ENCODE measurements at places on chromosomes 4 and X. TPM values are rescaled to one million over a fixed set of nuclear protein-coding genes. Genes with fewer than 3 reads are reported as not detected.
A peak's percentile ranks its signal among the peaks of the same experiment; 100 is the strongest.

Gene PNCK
- total RNA-seq = 5.1 TPM

Gene BEX1
- total RNA-seq = 10.7 TPM

DNA sequence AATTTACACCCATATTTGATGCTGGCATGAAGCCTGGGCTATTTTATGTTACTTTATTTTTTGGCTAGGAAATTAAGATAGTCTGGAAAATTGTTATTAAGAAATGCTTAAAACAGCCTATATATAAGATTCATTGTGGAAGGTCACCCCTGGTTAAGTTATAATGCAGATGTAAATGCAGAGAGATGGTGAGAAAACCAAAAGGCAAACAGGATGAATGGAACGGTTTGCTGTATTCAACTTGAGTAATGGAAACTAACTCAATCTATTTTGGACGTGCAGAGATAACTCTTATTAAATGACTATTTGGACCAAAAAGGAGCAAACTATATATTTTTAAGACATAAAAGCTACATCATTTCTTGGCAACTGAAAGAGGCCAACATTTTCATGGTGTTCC is 446.3 kb upstream of the FRG1 start:
- H3K27me3 ChIP-seq = no peaks in the 10 kb centered on the region
- H3K4me1 ChIP-seq = no peaks in the 10 kb centered on the region
- DNase-seq = no peak
- no peak overlapping the region for H3K4me3 ChIP-seq

Gene HSPA4L
- 2.5 TPM for total RNA-seq

DNA sequence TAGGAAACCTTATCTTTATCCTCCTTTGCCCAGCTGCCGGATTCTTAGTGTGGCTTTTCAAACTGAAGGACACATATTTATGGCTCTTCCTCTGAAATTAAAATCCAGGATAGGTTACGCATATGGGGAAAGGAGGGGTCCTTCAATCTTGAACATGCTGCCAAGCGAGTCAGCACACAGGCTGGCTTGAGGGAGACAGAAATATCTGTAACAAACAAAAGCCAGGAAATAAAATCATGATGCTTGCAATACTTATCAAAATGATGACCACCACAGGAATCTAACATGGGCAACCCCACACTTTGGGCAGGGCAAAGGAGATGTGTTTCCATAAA is 196.4 kb upstream of the LDB2 start:
- no peak overlapping the region for H3K27ac ChIP-seq
- DNase-seq = no peak
- no peaks in the 10 kb centered on the region for H3K36me3 ChIP-seq
- H3K27me3 ChIP-seq = peaks cover 3% of the 10 kb centered on the region
- no peaks in the 10 kb centered on the region for H3K4me1 ChIP-seq

Gene PRDM8
- 0.10 TPM for total RNA-seq

DNA sequence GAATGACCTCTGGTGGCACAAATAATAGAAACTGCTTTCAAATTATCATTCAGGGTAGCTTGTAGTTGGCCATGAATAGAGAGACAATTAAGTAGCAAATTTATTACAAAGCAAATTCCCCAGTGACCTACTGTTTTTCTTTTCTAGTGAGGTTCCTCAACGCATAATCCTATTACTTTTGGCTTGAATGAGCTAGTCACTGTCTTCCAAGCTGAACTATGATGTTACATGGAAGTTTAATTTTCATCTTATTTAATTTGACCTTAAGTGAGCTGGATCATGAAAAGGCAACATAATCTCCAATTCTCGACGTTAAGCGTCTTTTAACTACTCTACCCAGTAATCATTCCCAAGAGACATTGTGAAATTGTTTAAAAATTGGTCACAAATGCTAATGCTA is 347.4 kb upstream of the MAGEB2 start:
- DNase-seq = no peak
- H3K4me3 ChIP-seq = no peak overlapping the region
- no peaks in the 10 kb centered on the region for H3K36me3 ChIP-seq
- no peaks in the 10 kb centered on the region for H3K4me1 ChIP-seq
- no peak overlapping the region for H3K27ac ChIP-seq

Gene TMSB4X
- total RNA-seq = 2,924 TPM

- no peak for DNase-seq
- no peak overlapping the region for H3K4me3 ChIP-seq
- no peaks in the 10 kb centered on the region for H3K36me3 ChIP-seq
- peaks cover 10% of the 10 kb centered on the region for H3K4me1 ChIP-seq
- peaks cover 2% of the 10 kb centered on the region for H3K27me3 ChIP-seq
These were observed 118.4 kb downstream of the COL25A1 start for GRCh38 chr4:109183931-109184490.

Gene UBE2A
- 66.5 TPM for total RNA-seq

DNA sequence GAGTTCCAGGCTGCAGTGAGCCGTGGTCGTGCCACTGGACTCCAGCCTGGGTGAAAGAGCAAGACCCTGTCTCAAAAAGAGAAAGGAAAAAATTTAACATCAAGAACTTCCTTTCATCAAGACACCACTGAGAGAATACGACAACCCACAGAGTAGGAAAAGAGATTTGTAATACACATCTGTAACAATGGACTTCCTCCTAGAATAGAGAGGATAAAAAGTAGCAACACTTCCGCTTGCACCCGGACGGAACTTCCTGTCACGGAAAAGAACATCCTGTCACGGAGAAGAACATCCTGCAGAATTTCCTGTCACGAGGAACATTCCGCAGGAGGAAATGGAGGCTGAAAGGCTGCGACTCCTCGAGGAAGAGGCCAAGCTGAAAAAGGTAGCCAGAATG is at the start of gene DCAF4L1:
Gene DCAF4L1, plus strand, starts transcription at position 301 of the 400 bp plus-strand sequence. Its CDS starts 37 bp downstream, at position 338.
- no peak within 1 kb of the TSS for H3K4me3 ChIP-seq
- no peaks in the 10 kb centered on the region for H3K4me1 ChIP-seq
- H3K36me3 ChIP-seq = no peaks in the 10 kb centered on the region
- no peak for DNase-seq
- H3K27ac ChIP-seq = no peak within 1 kb of the TSS

DNA sequence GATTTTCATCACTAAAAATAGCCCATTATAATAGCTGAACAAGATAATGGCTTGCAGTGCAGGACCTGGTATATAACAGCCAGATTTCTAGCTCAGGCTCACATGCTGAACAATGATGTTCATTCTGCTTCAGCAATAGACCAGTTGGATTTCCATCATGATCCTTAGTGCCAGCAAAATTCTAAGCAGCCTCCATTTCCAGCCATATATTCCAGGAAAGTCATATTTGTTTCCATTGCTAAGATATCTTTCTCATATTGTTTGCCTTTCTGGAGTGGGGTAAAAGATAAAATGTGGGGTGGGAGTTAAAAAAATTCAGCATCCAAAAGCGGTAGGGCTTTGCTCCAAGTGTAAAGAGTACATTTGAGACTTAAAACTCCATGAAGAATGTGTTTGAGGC is 2344.1 kb downstream of the PCDH7 start:
- H3K27ac ChIP-seq = no peak overlapping the region
- H3K4me1 ChIP-seq = peaks cover 40% of the 10 kb centered on the region
- H3K36me3 ChIP-seq = peaks cover 3% of the 10 kb centered on the region

Gene SERTM2
- not detected for total RNA-seq

- peaks cover 2% of the 10 kb centered on the region for H3K27me3 ChIP-seq
- DNase-seq = no peak
- H3K4me3 ChIP-seq = no peak overlapping the region
- no peaks in the 10 kb centered on the region for H3K36me3 ChIP-seq
- no peak overlapping the region for H3K27ac ChIP-seq
These were observed 1.6 kb downstream of the SLC10A6 start for GRCh38 chr4:86847571-86847970.

DNA sequence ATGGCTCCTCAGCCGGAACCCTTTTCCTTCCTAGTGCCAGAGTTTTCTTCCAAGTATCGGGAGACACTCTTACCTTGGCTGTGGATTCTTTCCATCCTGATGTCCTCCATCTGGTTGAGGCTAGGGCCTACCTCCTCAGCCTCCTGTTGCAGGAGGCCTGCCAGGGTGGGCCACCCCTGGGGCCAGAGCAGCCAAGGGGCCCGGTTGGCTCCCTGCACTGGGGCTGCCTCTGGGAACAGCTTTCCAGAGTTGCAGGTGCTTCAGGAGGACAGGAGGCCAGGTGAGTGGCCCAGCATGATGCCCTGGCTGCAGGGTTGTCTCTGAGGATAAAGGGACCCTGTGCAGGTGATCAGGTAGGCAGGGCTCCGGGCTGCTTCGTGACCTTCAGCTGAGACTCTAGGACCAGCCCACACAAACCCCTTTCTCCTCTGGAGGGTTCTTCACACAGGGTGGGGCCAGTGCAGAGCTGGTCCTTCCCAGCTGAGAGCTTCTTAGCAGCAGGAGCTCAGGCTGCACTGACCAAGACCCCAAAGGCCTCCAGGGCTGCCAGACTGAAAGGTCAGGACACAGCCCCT is 5.3 kb upstream of the GPR78 start:
- no peak overlapping the region for H3K4me3 ChIP-seq
- no peak overlapping the region for H3K27ac ChIP-seq

DNA sequence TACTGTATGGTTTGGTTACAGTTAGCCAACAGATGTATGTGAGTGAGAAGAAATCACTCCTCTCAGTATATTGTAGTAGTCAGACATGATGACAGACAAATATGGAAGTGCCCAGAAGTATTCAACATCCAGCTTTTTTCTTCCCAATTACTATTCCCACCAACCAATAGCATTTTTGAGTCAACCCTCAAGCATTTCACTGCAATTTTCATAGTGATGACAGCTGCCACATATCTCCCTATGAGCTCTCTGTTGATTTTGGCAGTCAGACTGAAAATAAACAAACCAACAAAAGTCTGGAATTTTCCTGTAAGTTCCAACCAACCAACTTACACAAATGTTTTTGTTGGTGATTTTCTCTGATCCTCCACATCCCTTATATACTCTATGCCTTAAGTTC is 8.2 kb upstream of the TRAM1L1 start:
- H3K27ac ChIP-seq = peak overlapping the region; percentile 70
- peaks cover 23% of the 10 kb centered on the region for H3K4me1 ChIP-seq
- no peak overlapping the region for H3K4me3 ChIP-seq
- DNase-seq = no peak
- H3K27me3 ChIP-seq = no peaks in the 10 kb centered on the region

Gene GAGE12C
- total RNA-seq = not detected

Gene CTAG1A
- not detected for total RNA-seq

DNA sequence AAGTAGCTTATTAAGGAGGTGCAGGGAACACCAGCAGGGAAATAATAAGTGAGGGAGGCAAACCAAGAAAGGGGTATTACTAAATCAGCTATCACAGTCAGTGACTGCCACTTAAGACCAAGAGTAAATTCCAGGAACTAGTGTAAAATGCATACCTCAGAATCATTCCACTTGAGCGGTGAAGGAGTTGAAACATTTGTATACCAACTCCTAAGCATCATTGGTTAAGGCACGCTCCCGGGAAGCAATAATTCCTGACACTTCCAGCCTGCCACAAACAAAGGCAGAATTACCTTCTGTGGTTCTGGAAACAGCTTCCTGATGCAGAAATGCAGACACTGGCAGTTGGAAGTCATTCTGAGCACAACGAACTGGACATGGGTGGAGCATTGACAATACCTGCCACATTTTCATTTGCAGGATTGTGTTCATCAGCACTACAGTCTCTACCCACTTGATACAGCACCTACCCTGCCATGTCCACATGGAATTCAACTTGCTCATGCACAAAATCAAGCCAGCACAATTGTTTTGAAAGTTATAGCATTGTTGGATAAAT is 82.1 kb downstream of the PPP1R2C start:
- H3K4me3 ChIP-seq = no peak overlapping the region
- DNase-seq = no peak
- no peak overlapping the region for H3K27ac ChIP-seq

GRCh38 chrX:145825896-145826295 is 8.3 kb downstream of the SLITRK2 start:
- no peak for DNase-seq
- no peaks in the 10 kb centered on the region for H3K36me3 ChIP-seq
- no peak overlapping the region for H3K4me3 ChIP-seq
- no peak overlapping the region for H3K27ac ChIP-seq
- H3K27me3 ChIP-seq = peaks cover 8% of the 10 kb centered on the region

GRCh38 chrX:23656091-23656490 is 11.2 kb upstream of the PRDX4 start:
- no peak overlapping the region for H3K27ac ChIP-seq
- no peak overlapping the region for H3K4me3 ChIP-seq
- H3K4me1 ChIP-seq = no peaks in the 10 kb centered on the region

Gene PCDH10
- total RNA-seq = 11.0 TPM

Gene ATP6AP2
- total RNA-seq = 162 TPM

Gene DGKK
- not detected for total RNA-seq

DNA sequence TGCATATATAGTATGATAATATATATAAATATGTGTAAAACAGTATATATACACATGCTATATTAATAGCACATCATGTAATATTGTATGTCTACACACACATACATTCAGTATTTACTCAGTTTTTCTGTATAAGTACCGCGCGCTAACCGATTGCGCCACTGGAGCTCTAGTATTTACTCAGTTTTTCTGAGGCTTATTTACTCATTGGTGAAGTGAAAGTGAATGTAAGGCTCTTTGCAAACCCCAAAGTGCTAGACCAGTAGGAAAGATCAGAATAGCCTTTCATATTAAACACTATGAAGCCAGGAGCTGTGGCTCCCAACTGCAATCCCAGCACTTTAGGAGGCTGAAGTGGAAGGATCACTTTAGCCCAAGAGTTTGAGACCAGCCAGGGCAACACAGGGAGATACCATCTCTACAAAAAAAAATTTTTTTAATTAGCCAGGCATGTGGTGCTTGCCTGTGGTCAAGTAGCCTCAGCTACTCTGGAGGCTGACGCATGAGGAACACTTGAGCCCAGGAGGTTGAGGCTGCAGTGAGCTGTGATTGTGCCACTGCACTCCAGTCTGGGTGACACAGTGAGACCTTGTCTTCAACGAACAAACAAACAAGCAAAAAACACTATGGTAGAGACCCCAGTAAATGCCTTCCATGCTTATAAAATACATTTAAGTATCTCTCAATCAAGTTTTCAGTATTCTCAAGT is 125.8 kb downstream of the KIT start:
- no peaks in the 10 kb centered on the region for H3K36me3 ChIP-seq
- H3K4me1 ChIP-seq = no peaks in the 10 kb centered on the region
- H3K27me3 ChIP-seq = no peaks in the 10 kb centered on the region
- no peak for DNase-seq
- no peak overlapping the region for H3K27ac ChIP-seq
- no peak overlapping the region for H3K4me3 ChIP-seq

Gene GPRIN3
- not detected for total RNA-seq

Measured in osteocyte (in vitro differentiated cells).